ENCODE measurements at places on chromosomes 3 and 15. TPM values are rescaled to one million over a fixed set of nuclear protein-coding genes. Genes with fewer than 3 reads are reported as not detected.

CHP1 gene
- total RNA-seq, result 48.7 TPM

HLTF gene
- 25.1 TPM for total RNA-seq

PRTG gene
- not detected for total RNA-seq

CLK3 gene
- total RNA-seq, result 118 TPM

GNAT1 gene
- total RNA-seq, result not detected

DNA sequence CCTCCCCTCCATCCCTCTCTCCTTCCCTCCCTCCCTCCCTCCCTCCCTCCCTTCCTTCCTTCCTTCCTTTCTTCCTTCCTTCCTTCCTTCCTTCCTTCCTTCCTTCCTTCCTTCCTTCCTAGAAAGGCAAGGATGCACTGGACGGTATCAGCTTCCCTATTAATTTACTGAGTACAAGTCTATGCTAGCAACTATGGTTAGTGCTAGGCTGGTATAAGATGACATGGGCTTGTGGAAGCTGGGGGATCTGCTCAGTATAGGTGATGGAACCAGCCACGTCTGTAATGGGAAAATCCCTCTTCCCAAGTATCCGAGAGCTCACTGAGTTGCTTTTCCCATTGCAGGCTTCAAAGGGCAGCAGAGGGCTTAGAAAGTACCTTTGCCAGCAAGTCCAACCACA is 96.4 kb upstream of the WNT5A start:
- H3K36me3 ChIP-seq, result no peaks in the 10 kb centered on the region
- H3K4me3 ChIP-seq, result no peak overlapping the region
- no peak for DNase-seq
- H3K27ac ChIP-seq, result no peak overlapping the region
- H3K27me3 ChIP-seq, result no peaks in the 10 kb centered on the region
- no peaks in the 10 kb centered on the region for H3K4me1 ChIP-seq

DNA sequence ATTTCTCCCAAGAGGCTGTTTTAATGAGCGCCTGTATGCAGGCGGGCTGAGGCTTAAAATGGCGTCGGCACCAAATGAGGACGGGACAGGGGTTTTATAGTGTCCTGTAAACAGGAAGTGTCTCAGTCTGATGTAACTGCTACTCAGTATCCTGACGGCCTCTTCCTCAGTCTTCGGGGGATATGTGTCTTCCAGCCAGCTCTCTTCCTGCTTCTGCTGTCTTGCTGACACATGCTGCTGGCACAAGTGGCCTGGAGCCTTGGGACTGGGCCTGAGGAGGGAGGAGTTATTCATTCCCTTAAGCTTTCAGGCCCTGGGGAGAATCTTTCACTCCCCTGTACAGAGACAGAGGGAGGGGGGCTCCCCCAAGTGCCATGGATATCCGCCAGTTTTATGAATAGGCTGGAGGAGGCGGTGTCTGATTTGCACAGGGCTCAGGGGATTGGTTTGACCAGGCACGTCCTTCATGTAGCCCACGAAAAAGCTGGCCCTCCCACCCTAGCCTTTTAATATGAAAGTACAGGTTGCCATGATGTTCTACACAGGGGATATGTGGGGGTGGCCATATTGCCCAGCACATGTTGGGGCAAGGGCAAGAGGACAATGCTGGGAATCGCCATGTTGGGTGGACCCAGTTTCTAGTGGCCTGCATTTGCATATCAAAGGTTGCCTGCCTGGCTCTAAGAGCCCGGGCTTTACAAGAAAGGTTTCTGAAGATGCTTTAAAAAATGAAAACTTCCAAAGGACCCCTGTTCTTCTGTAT is 19.9 kb downstream of the NDUFB4 start:
- H3K27ac ChIP-seq, result no peak overlapping the region
- no peaks in the 10 kb centered on the region for H3K36me3 ChIP-seq
- H3K4me3 ChIP-seq, result no peak overlapping the region
- no peaks in the 10 kb centered on the region for H3K4me1 ChIP-seq
- DNase-seq, result no peak

- peaks cover 2% of the 10 kb centered on the region for H3K4me1 ChIP-seq
Observed at GRCh38 chr3:134772591-134772990, 22.5 kb upstream of the EPHB1 start.

DNA sequence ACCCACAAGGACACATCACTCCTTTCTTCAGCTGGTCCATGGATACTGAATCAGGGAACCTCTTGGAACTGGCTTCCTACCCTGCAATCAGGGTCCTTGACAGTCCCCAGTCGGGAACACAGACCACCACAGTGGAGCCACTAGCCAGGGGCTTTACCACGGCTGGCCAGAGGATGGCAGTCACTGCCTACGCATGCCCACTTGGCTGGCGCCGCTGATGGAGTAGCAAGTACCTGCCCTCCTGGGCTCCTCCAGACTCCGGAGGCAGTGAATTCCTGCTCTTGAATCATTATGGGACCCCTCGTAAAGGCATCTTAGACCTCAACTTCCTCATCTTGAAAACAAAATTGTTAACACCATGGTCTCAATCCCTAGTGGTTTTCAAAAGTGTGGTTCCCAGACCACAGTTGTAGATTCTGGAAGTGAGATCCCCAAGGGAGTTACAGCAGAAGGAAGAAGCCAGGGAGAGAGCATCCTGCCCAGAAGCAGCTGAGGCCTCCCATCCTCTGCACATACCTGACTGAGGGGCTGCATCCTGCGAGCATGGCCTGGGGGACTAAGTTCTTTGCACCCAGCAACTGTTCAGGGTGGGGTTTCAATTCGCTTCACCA is 9.1 kb upstream of the SKIC8 start:
- H3K27ac ChIP-seq, result no peak overlapping the region
- no peaks in the 10 kb centered on the region for H3K36me3 ChIP-seq
- H3K27me3 ChIP-seq, result peaks cover 6% of the 10 kb centered on the region
- no peak overlapping the region for H3K4me3 ChIP-seq
- DNase-seq, result peak; percentile 73
- H3K4me1 ChIP-seq, result no peaks in the 10 kb centered on the region

DNA sequence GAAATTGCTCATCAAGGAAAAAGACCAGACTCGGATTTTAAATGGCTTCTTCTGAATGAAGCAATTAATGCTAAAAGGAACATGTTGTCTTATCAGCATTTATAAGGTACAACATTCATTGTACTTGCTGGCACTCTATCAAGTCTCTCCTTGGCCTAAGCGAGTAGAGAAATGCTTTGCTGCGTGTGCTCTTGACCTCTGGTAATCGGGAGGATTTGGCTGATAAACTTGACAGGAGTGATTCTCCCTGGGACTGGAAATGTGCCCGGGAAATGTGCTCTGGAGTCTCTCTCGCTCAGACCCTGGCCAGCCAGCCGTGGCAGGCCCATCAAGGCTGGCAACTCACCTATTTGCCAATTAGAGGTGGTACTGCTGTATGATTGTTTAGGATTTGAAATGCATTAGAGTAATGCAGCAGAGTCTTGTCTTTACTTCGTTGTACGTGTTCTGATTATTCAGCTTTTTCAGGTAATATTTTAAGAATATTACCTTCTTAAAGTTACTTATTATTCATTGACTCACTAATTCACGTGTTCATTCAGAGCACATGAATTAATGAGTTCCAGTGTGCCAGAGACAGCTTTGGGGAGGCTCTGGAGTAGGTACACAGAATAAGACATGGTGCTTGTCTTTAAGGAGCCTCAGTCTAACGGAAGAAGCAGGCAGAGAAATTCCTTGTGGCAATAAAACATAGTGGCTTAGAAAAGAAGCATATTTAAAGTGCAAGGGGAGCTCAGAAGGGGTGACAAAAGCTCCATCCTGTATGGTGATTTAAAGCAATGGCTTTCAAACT is 48.0 kb upstream of the TPRG1 start:
- peaks cover 5% of the 10 kb centered on the region for H3K36me3 ChIP-seq
- peak overlapping the region; percentile 13 for H3K4me3 ChIP-seq
- H3K4me1 ChIP-seq, result peaks cover 13% of the 10 kb centered on the region
- H3K27ac ChIP-seq, result peak overlapping the region; percentile 13
- no peak for DNase-seq
- H3K27me3 ChIP-seq, result no peaks in the 10 kb centered on the region

DNA sequence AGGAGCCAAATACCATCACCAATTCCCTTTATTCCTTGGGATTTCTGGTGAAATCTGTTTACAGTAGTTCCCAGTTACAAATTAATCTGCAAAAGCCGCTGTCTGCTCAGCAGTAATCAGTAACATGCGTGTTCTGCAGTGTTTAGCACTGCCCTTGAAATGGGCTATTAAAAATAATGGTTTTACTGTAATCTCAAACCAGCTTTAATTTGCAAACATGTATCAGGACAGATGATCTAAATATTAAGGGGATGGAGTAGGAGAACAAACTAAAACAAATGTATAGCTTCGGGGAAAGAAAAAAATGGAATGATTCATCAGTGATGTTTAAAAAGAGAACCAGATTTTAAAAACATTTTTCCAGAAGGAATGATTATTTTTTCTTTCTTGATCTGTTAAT is 513.2 kb downstream of the MECOM start:
- H3K27me3 ChIP-seq, result peaks cover 52% of the 10 kb centered on the region
- H3K4me1 ChIP-seq, result peaks cover 21% of the 10 kb centered on the region
- no peak for DNase-seq
- no peaks in the 10 kb centered on the region for H3K36me3 ChIP-seq

GRCh38 chr3:105423397-105423796 is 56.7 kb downstream of the ALCAM start:
- H3K27ac ChIP-seq, result no peak overlapping the region
- no peaks in the 10 kb centered on the region for H3K27me3 ChIP-seq
- no peak for DNase-seq
- H3K4me3 ChIP-seq, result no peak overlapping the region

DNA sequence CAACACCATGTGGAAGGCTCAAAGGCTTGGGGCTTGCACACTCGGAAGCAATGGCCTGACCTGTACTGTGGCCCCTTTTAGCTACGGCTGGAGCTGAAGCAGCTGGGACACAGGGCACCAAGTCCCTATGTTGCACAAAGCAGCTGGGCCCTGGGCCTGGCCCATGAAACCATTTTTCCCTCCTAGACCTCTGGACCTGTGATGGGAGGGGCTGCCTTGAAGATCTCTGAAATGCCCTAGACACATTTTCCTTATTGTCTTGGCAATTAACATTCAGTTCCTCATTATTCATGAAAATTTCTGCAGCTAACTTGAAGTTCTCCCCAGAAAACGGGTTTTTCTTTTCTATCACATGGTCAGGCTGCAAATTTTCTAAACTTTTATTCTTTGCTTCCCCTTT is 85.6 kb upstream of the ALDH1A3 start:
- no peaks in the 10 kb centered on the region for H3K4me1 ChIP-seq
- no peaks in the 10 kb centered on the region for H3K36me3 ChIP-seq
- H3K27ac ChIP-seq, result no peak overlapping the region
- DNase-seq, result no peak
- peaks cover 19% of the 10 kb centered on the region for H3K27me3 ChIP-seq

Measured in activated CD4-positive, alpha-beta memory T cell treated with anti-CD3 and anti-CD28 coated beads for 36 hours (primary cell).